ENCODE measurements at places on chromosomes 5 and 9.

DNA sequence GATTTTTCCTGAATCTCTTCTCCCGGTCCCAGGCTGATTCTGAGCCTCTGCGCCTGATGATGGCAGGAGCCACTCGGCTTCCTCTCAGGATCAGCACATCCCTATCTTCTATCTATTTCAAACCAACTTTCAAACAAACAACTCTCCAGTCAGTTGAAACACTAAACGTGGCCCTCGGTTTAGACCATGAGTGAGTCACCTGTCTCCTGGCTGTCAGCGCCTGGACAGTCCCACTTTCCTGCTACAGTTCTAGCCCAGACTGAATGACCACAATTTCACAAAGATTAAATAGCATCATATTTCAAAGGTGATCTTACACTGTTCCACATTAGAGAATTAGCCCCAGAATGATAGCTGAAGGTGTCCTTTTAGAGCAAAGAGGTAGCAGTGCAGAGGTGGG is 6.2 kb downstream of the SLC6A19 start:
- DNase-seq: no peak

- DNase-seq: no peak
Measured at GRCh38 chr5:122126177-122126755, 3.1 kb upstream of the ZNF474 start.

DNA sequence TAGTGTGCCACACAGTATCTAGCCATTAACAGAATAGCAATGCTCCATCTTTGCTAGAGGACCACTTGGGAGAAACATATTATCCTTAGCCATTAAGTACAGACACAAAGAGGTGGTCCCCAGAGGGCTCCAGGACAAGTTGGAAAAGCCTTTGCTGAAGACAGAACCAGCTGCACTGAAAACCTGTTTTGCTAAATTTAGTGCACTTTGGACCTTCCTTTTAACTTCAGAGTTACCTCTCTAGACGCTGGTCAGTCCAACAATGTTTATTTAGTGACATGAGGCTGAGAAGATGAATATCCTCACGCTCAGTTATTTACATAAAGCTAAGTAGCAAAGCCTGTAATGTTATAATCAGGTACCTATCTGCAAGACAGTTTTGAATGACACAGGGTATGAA is 265.0 kb upstream of the ZNF608 start:
- no peak for DNase-seq

DNA sequence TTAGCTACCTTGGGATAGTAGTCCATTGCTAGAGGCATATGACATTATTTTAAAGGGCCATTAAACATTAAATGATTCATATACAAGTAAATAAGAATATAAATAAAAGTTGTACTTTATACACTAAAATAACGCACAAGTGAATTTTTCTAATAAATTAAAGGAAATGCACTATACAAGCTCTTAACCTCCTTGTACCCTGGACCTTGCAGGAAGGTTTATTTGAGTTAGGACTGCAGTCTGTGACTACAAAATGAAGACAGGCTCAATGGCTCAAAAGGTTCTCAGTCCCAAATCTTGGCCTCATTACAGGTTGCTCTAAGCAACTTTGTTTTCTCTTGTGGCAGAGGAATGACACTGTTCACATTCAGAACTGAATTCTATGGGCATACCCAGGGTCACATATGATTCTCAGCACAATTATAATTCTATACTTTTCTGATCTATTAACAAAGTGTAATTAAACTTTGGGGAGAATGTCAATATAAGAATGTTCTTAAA is 34.4 kb downstream of the FEM1C start:
- DNase-seq: no peak

- no peak for DNase-seq
Measured at GRCh38 chr5:9054821-9055589, 490.9 kb downstream of the SEMA5A start.

DNA sequence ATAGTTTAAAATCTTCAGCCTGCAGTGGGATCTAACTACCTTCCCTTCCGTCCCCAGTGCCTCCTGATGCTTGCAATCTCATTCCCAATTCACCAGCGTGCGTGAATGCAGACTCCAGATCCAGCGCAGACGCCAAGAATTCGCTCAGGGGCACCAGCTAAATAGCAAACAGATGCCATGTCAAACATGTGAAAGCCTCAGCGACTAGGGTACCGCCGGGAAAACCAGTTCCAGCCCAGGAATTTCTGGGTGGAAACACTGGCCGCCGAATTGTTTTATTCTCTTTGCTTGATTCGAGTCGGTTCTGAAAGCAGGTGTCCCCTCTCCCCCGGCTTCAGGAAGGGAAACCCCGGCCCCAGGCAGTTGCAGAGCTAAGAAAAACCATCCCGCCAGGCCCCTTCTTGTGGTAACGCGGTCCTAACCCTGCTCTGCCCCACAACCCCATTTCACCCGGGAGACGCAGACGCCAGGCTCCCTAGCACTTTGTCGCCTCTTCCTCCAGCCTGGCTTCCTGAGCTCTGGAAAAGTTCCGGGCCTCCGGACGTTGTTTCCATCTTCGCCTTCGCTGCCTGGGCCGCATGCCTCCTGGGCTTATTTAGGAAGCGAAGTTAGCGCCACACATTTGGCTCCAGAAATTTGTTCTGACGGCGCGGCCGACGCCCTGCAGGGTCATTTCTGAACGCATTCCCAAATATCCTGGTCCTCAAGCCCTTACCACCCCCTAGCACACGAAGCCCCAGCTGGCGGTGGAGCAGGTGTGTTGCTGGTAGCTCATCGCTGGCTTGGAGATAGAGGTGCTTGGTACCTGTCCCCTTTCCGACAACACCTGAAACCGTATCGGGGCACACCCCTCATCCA is 665 bp upstream of the LVRN start:
- DNase-seq: no peak

Data from bone marrow (tissue), 2 donors.